ENCODE measurements at places on chromosomes 16 and 17. TPM values are rescaled to one million over a fixed set of nuclear protein-coding genes. Genes with fewer than 3 reads are reported as not detected.

- no peak for DNase-seq
These were observed 256.9 kb downstream of the C16orf95 start for GRCh38 chr16:87060034-87060986.

GRCh38 chr16:85152414-85153030, 40.2 kb upstream of the CIBAR2 start:
- DNase-seq, result no peak

DNA sequence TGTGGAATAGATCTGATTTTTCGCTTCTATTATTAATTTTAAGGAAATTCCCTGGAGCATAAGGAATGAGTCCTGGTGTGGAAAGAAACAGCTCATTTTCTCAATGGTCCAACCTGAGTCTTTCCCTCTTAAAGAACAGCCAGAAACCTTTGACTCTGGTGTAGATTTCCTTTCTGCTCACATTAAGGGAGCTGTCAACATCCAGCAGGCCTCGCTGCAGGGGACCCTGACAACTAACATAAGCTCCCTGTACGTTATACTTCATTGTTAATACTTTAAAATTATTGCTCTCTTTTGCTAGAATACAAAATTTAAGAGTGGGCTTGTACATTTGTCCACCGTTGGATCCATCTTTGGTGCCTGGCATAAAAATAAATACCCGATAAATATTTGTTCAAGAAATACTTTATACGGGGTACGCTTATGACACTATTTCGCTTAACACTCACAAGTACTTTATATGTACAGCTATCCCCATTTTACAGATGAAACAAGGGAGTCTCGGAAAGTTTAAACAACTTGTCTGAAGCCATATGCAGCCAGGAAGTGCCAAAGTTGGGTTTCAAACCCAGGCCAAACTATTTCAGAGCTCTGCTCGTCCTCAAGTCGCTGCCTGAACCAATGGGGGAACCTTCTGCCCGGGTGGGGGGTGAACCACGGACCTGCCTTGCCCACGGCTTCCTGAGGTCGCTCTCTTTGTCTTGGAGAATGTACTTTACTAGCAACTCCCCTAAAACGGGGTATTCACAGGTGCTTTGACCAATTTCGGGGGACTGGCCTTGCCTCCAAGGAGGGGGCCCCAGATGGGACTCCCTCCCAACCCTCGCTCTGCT, 611 bp downstream of the SMARCE1 start:
- no peak for DNase-seq

DNA sequence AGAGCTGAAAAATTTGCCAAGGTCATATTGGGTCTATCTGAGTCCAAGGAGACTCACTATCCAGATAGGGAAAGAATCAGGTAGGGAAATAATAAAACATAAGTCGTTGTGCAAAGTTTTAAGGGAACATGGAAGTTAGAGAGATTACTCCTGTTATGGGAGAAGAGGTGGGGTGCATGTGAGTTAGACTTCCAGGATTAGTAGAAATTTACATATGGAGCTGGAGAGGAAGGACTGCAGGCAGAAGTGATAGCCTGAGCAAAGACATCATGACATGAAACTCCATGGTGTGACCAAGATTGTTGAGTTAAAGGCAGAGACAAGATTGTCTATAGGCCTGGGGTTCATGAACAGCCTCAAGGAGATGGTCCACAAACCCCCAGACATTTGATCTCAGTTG, 5.8 kb upstream of the KSR1 start:
- no peak for DNase-seq

DNA sequence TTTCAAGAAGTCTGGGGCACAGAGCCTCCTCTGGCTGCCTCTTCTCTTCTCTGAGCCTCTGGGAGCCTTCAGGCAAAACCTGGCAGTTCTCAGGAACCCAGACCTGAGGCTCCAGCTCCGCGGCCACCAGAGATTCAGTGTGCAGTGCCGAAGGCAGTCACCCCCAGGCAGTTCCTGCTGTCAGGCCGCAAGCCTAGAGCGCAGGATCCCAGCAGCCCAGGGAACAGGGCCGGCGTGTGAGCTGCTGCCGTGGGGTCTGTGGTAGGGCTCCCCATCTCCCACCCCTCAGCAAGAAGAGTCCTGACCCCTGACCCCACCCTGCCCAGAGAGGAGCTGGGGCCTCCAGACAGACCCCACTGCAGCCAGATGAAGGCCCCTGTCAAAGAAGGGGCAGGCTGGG, 78.2 kb downstream of the AMFR start:
- no peak for DNase-seq

The WDR45B gene
- polyA plus RNA-seq, result 43.8 TPM

DNA sequence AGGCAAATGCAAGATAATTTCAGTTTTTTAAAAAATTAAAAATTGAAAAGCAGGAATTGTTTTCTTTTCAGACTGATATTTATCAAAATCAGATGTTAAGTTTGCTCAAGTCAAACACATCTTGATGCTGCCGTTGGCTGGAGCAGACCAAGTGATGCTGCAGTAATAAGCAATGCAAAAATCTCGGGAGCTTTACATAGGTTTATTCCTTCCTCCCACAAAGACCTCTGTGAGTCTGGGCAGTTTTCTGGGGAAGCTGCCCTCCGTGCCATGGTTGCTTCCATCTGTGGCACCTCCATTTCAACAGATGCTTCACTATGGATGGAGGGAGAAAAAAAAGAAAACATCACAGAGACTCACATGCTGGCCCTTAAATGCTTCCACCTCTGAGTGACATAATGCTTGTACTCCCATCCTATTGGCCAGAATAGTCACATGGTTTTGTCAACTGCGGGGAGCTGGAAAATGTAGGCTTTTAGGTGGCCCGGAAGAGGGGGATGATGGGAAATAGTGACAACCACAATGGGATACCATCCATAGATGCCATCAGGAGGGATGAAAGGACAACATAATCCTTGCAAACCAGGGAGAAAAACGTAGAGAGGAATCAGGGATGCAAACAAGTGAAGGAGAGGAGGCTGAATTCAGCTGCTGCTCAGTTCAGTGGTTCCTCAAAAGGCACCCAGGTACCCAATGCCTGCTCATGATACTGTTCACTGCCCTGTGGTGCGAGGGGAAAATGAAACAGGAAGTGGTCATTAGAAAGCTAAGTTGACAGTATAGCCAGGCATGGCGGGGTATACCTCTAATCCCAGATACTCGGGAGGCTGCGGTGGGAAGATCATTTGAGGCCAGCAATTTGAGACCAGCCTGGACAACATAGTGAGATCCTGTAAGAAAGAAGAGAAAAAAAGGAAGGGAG, 13.5 kb upstream of the ERCC4 start:
- no peak for DNase-seq

DNA sequence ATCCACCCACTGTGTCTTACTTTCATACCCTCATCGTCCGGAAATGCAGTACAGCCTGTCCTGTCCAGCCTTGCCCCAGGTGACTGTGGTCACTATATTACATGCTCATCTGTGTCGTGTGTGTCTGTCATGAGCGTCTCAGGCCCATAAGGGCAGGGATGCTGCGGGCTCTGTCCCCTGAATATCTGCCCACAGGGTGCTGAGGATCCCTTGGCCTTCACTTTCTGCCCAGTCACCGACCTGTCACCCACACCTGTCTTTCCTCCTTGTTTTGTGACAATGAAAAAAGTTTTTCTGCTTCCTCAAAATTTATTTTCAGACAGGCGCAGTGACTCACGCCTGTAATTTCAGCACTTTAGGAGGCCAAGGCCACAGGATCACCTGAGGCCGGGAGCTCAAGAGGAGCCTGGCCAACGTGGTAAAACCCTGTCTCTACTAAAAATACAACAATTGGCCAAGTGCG, 1.4 kb upstream of the CTRB1 start:
- DNase-seq, result no peak

DNA sequence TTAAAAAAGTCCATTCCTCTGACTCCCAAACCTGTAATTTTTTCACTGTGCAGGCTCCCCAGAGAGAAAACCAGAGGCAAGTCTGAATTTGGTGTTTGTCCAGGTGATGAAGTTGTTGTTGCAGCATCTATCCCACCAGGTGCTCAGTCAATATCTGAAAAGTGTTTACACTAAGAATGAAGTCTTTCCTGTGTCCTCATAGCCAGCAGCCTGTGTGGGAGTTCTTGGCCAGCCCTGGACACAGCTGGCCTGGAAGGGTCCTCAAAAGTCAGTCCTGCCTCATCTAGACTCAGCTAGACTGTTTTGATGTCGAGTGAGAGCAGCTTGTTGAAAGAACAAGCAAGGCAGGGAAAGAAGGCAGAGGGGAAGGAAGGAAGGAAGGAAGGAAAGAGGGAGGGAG, 3.3 kb upstream of the PMP22 start:
- no peak for DNase-seq

GRCh38 chr16:25563700-25564099, 128.1 kb upstream of the HS3ST4 start:
- no peak for DNase-seq

GRCh38 chr17:19244357-19244756, 7.2 kb downstream of the EPN2 start:
- DNase-seq, result no peak

DNA sequence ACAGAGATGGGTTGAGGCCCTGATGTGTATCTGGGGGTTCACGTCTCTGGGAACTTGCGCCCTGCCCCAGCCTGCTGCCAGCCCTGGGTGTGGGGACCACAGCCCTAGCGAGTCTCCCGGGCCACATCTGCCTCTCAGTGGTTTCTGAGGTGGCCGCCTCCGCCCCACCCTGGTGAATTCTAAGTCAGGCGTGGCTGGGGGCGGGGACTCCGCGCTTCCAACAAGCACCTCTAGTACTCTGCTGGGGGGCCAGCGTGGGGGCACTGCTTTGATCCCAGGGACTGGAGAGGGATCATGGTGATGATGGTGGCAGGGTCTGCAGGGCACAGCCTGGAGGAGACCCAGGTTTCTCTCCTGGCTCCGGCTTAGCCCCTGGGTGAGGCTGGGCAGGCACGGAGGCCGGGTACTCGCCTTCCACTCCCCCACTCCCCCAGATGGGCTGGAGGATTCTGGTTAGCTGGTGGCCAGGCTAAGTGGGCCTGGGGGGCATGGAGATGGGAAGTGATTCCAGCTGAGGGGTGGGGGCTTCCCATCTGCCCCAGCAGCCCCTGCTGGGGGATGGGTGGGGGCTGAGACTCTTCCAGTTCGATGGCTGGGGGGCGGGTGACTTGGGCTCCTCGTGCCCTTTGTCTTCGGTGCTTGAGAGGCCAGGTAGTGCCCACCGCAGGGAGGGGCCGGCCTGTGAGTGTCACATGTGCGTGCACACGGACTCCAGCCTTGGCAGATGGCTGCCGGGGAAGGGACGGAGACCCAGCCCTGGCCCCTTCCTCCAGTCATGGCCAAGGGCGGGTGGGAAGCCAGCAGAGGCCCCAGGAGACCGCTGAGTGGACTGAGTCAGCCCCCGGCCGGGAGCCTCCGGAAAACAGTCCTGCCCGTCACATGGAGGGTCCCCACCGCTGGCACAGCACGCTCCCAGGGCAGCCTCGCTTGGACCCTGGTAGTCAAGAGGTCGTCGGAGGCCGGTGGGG, 3.9 kb downstream of the GLIS2 start:
- no peak for DNase-seq

The CACNG3 gene
- not detected for polyA plus RNA-seq

- DNase-seq, result peak; percentile 90
These were observed at the start of gene CHTF18 for GRCh38 chr16:788399-789126. TSS of gene CHTF18 (plus strand) at chr16:788620. CDS start at chr16:788685, 65 bp downstream.

The KRT33B gene
- not detected for polyA plus RNA-seq

All from heart right ventricle (tissue), 16 donors.